SJCRH30 (cell line): ENCODE measurements at places on chromosomes 1 and 21. TPM values are rescaled to one million over a fixed set of nuclear protein-coding genes. Genes with fewer than 3 reads are reported as not detected.
A peak's percentile ranks its signal among the peaks of the same experiment; 100 is the strongest.

DNA sequence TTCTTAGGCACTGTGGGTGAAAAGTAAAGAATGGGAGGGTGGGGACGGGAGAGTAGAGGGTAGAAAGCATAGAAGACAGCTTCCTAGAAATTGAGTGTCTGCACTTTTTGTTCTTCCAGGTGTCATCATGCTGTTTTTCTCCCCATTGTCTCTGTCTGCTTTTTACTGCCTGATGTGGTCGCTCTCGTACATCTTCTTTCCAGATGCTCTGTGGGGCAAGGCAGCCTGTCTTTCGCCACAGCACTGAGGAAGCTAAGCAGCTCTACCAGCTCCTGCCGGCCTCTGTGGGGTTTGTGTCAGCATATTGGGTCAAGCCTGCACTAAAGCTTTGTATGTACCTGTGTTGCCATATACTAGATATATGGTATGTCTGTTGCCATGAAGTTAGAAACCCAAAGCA, 13.2 kb downstream of the TMEM269 start:
- DNase-seq = no peak

- DNase-seq = no peak
Observed at GRCh38 chr1:55524006-55524405, 308.8 kb upstream of the USP24 start.

GRCh38 chr1:113835686-113836290, 23.5 kb upstream of the RSBN1 start:
- peak; percentile 73 for DNase-seq

DNA sequence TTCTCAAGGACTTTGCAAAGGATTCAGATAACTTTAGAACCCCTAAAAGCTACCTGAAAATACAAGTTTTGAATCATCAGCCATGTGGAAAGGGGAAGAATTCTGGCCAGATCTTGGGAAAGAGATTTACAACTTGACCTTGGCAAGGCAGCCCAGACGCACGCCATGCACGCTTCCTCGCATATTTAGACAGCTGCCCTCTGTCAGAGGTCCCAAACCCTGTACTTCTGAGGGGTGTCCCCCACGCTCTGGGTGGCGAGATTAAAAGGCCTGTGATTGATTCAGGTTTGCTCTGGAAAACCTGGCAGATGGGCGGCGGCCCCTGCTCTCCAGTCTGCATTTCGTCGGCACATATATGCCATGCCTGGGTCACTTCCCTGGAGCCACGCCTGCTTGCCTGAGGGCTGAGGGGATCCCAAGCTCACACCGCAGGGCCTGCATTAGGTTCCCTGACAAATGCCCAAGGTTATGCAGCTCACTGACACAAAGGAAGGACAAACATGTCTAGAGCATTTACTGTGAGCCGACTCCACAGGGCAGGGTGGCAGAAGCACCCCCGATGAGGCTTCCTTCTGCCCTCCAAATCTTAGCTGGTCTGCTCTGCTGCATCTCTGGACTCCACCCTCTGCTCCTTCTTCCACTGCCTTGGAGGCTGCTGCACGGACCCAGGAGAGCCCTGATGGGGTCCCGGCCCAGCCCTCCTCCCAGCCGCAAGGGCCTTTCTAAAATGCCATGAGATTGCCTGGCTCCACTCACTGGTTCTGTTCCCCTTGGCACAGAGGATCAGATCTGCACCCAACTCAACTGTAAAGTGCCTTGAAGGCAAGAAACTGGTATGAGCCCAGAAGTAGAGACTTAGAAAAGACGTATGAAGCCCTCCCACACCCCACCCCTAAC, 103.9 kb downstream of the BCAR3 start:
- DNase-seq = no peak

- no peak for DNase-seq
Observed at GRCh38 chr21:44391345-44392091, 38.1 kb downstream of the TRPM2 start.

DNA sequence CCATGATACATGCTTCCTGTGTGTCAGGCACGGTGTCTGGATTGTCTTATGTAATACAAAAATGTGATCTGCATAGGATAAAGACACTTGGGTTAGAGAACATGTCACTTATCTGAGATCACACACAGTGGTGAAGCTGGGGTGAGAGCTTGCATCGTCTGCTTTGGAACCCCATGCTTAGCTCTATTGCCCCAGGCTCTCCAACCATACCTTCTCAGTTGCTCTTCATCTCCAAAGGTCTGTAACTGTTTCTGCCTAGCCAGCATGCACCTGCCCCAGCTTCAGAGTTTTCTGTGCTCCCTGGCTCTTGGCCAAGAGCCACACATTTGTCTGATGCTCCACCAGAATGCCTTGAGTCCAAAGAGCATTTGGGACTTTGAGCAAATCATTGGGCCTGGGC, 93.9 kb upstream of the COG2 start:
- DNase-seq = no peak

GRCh38 chr21:41668686-41669532, 97.9 kb downstream of the RIPK4 start:
- DNase-seq = no peak

- DNase-seq = no peak
Observed at GRCh38 chr1:6002714-6003501, 10.7 kb upstream of the NPHP4 start.

DNA sequence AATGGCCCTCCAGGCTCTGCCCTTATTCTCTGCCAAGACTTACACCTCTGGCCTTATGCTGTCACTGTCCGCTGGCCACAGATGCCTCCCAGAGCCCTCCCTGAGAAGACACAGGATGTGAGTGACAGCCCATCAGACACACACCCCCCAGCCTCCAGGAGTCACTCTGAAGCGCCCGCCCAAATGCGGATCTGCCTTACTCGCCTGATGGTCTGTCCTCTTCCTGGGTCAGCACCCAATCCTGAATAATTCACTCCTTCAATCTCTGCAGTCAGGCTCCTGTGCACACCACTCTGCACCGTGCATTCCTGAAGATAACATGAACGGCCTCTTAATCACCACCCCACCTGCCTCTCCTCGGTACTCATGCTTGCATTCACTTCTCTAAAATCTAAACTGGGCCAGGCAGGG, 14.7 kb downstream of the CLSTN1 start:
- DNase-seq = no peak

DNA sequence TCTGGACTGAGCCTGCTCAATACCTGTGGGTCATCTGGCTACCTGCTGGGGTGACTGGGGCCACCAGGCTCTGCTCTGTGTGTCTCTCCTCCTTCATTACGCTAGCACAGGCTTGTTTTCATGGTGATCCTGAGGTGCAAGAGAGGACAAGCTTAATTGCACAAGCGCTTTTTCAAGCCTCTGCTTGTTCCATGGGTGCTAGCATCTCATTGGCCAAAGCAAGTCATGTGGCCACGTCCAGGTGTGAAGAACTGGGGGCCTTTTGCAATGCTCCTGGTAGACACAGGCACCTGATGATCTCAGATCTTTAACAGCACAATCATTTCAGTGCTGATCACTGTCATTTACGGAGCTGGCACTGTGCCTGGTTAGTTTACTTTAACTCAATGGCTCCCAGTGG, 114.6 kb downstream of the KAZN start:
- DNase-seq = no peak

GRCh38 chr1:32893198-32894018, 7.1 kb downstream of the HPCA start:
- no peak for DNase-seq

- no peak for DNase-seq
Observed at GRCh38 chr1:84013708-84014107, 14.8 kb upstream of the TTLL7 start.

DNA sequence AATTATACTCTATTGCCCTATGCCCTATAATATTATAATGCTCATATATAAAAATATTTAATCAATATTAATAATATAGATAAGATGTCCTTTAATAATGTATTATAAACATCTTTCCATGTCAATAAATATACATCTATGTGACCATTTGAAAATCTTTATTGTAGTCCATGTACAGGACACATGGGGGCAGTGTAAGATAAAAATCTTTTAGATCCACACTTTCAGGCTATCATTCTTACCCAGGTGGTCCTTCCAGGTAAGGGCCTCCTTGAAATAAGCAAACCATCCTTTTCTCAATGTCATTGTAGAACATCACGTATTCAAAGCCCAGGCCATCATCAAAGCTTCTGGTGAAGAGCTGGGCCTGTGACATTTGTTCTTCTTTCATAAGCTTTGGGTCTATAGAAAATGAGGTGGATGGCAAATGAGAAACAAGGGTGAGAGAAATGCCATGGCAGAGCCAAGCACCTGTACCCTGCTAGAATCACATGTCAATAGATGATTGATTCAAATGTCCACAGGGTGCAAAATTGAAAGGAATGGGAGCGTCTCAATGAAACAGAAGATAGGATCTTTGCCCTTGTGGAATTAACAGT, 20.2 kb downstream of the THEM4 start:
- DNase-seq = peak; percentile 10

DNA sequence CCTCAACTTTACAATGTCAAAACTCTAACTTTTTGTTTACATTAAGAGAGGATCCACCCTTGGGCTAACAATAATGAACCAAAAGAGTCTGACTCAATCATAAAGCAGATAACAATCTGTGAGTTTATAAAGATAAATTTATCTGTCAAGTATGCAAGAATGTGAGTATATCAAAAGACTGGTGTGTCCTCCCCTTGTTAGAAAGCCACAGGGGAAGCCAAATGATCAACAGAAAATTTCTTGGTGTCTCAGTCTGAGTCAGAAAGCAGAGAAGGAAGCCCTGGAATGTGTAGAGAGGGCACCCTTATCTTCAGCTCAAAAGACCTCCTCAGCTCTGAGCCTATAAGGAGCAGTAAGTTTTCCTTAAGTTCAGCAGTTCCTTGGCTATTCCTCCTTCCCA, 13.9 kb upstream of the PDIK1L start:
- DNase-seq = no peak

- DNase-seq = no peak
Observed at GRCh38 chr1:47914218-47914938, 82.8 kb downstream of the TRABD2B start.

GRCh38 chr1:221708987-221709386, 32.9 kb downstream of the DUSP10 start:
- peak; percentile 96 for DNase-seq

DNA sequence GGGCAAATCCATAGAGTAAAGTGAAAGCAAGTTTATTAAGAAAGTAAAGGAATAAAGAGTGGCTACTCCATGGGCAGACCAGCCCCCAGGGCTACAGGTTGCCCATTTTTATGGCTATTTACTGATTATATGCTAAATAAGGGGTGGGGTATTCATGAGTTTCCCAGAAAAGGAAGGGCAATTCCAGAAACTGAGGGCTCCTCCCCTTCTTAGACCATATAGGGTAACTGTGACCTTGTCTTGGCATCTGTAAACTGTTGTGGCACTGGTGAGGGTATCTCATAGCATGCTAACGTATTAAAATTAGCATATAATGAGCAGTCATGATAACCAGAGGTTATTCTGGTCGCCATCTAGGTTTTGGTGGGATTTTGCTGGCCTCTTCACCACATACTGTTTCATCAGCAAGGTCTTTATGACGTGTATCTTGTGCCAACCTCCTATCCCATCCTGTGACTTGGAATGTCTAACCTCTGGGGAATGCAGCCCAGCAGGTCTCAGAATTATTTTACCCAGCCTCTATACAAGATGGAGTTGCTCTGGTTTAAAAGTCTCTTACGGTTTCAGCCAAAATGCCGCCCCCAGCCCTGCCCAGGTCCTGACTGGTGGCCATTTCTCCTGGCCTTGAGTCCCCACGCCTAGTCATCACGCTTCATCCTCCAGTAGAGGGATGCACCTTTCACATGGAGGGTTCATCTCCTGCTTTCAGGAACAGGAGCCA, 982 bp upstream of the TRIM17 start:
- DNase-seq = no peak

GRCh38 chr1:3352952-3353331, 101.5 kb upstream of the ARHGEF16 start:
- peak; percentile 59 for DNase-seq

DNA sequence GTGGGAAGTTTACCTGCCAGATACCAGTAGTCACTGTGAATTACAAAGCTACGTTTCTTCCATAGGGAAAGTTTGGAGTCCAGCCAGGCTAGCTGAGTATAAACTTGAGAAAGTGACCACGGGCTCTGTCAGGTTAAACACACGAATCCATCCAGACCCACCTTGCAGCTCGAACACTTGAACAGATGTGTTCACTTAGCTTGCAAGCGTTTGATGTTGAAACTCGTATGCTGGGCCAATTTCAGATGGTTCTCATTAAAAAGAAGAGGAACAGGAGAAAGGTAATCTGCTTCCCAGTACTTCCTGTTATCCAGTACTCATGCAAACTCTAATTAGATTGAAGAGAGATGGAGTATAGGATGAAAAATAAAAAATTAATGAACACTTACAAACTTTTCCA, 636.4 kb downstream of the SMYD3 start:
- DNase-seq = no peak

GRCh38 chr1:230320804-230321203, 105.3 kb downstream of the PGBD5 start:
- peak; percentile 97 for DNase-seq

- DNase-seq = no peak
Observed at GRCh38 chr1:92481971-92482664, 4.6 kb downstream of the GFI1 start.

- peak; percentile 75 for DNase-seq
Observed at GRCh38 chr1:38029685-38030511, 16.7 kb downstream of the POU3F1 start.

- no peak for DNase-seq
Observed at GRCh38 chr1:77950873-77951272, 28.0 kb downstream of the FUBP1 start.

DNA sequence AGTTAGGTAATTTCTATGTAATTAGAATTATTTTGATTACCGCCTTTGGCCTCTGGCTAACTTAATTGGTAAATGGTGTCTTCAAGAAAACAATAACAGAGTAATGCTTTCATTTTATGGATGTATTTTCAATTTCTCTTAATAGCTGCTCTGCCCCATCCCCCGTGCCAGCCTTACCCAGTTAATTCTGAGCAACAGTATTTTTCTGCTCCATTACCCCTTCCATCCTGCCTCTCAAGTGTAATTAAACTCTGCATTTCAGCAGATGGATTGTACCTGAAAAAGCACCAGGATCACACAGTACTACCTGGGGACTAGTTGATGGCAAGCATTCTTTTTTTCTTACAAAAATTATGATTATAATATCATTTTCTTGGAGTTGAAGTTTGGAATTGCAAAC, 104.2 kb downstream of the KIAA0319L start:
- no peak for DNase-seq

XKR8 gene
- not detected in 2 replicates for total RNA-seq

LCE2A gene
- not detected in 2 replicates for total RNA-seq

XPR1 gene
- total RNA-seq = 29.8 and 30.6 TPM in 2 replicates

ADGRL2 gene
- 90.3 and 98.0 TPM in 2 replicates for total RNA-seq

CACNA1S gene
- 0.15 and 0.24 TPM in 2 replicates for total RNA-seq

OR2L2 gene
- not detected in 2 replicates for total RNA-seq

USH2A gene
- 0.02 TPM in 1 of 2 replicates, not detected in the other for total RNA-seq

HES3 gene
- total RNA-seq = not detected in 2 replicates

TNFSF4 gene
- 0.10 and 0.15 TPM in 2 replicates for total RNA-seq

RUSC1 gene
- total RNA-seq = 18.6 and 21.0 TPM in 2 replicates

SPRR2D gene
- not detected in 2 replicates for total RNA-seq

IL10 gene
- total RNA-seq = 0.16 TPM in 1 of 2 replicates, not detected in the other

PLEKHA6 gene
- 1.2 and 1.5 TPM in 2 replicates for total RNA-seq

CELA3A gene
- total RNA-seq = 0.32 TPM in 1 of 2 replicates, not detected in the other

HHAT gene
- total RNA-seq = 5.0 and 5.1 TPM in 2 replicates

LY9 gene
- not detected in 2 replicates for total RNA-seq

DMBX1 gene
- not detected in 2 replicates for total RNA-seq

SHCBP1L gene
- total RNA-seq = not detected in 2 replicates

BCL2L15 gene
- 0.18 and 1.2 TPM in 2 replicates for total RNA-seq

SPRR5 gene
- total RNA-seq = not detected in 2 replicates
